Stimulated activated CD4-positive, alpha-beta T cell treated with anti-CD3 and anti-CD28 coated beads, Interleukin-1b, Interleukin-23, amount 100 ng/mL, for 1 hour (primary cell): ENCODE measurements at places on chromosomes 2 and 18.

DNA sequence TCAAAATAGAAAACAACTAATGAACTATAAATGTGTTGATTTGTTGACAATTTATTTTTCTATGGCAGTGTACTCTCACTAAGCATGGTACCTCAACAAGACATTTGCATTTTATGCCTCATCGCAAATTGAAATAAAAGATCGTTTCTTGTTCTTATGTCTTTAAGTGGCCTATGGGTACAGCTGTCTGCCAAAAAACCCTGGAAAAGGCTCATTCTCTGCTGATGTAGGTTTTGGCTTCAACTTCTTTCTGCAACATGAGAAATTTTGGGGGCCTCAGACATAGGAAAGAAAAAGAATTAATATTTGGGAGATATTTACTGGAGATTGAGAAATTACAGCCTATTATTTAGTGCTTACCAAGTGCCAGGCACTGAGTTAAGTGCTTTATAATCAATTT, 205.1 kb upstream of the DPP10 start:
- no peak for DNase-seq

DNA sequence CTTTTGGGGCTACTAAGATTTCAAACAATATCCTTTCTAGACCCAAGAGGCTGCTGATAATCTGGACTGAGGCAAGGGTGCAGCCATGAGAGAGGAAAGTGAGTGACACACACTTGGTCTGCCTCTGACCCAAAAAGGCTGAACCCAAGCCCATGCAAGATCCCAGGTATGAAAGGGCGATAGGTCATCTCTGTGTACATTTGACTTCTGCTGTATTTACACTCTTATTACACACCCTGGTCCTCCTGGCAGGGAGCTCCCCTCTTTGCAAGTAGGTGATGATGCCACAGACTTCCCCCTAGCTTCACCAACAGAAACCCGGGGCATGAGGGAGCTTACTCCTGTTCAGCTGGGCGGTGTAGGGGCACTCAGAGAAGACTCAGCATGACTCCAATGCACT, 61.8 kb upstream of the ACAA2 start:
- DNase-seq = no peak

DNA sequence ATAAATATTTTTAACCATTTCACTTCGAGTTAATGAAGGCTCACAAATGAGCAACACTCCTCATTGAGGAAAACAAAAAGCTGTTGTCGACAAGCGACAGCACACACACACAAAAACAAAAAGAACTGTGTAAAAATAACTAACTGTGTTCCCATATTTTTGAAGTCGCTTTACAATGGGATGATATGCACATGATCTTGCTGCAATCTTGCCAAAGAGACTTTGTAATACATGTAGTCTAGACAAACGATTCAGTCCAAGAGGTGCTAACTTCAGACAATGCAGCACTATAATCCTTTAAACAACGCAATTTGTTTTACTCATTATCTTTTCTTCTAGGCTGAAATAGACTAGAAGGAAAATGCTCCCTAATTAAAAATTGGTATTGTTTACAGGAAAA, 7.2 kb upstream of the USP34 start:
- no peak for DNase-seq

DNA sequence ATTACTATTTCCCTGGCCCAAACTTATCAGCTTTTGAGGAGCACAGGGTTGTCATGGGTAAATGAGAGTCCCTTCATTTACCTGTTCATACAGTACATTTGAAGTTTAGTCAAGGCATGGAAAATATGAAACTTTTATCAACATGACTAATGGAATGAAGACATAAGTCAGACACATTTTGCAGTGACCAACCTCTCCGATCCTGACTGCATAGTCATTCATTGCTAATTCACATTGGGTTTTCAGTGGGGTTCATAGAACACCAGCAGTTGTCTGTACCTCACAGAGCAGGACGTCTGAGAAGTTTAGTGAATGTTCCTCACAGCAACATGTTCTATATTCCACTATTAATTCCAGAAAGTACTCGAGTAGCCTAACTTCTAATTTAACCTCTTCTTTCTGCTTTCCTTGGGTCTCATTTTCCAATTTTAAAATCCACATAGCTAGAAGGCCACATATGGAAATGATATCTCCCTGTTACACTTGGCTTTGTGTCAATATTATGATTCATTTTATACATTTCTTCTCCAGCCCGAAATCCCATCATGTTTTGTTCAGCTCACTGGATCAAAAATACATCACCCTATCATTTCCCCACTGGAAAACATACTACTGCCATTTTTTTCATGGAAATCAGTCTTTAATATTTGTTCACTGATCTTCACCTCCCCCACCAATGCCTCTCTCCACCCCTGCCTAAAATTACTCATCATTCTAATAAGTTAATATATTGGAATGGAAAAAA, 65.9 kb downstream of the CDH20 start:
- DNase-seq = no peak

- DNase-seq = no peak
Observed at GRCh38 chr2:176826984-176827668, 385.5 kb upstream of the HNRNPA3 start.

DNA sequence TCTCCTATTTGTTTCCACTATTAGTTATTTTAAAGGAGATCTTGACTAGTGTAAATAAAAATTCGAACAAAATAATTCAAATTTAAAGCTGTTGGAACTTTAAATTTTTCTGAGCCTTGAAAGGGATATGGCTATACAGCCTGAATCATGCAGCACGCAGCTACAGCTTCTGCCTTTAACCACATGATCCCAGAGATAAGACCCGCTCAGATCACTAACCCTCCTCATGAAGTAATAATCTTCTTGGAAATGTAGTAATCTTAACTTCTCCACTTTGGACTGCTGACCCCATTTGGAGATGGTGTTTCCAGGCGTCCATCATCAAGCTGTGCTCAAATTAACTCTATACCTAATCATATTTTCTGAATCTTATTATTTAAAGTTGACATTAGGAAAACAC, 336.6 kb downstream of the DSC3 start:
- DNase-seq = no peak

- DNase-seq = no peak
Observed at GRCh38 chr2:222024932-222025880, 273.6 kb downstream of the PAX3 start.

- no peak for DNase-seq
Observed at GRCh38 chr18:59303006-59303405, 15.4 kb downstream of the CPLX4 start.
